Stimulated activated CD4-positive, alpha-beta T cell treated with anti-CD3 and anti-CD28 coated beads, Interleukin-12 subunit alpha, Interleukin-12 subunit beta, amount 100 ng/mL, for 4 hours (primary cell): ENCODE measurements at places on chromosomes 3 and 15.

DNA sequence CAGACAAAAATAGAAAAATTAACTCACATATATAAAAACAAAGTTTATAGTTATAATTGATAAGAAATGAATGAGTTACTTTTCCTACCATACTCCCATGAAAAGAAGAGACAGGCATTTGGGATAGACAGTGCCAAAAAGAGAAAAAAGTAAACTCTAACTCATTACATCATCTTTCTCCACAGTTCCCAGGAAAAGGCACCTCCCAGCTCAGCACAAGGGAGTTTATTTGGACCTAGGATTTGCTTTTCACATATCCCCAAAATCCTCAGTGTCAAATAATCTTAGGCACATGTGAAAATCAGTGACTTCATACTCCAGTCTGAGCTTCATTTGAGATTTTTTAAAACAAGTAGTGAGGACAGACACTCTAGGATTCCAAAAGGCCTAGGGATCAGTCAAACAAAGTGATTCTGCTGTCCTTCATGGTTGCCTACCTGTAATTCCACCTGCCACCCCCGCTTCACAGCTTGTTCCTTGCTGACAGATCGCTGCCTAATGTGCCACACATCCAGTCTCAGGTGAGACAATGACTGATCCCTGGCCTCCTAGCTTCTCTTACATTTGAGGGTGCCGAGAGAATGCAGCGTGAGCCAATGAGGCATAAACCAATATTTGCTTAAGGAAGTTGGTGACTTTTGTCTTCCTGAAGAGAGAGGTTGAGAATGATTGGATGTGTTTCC is 573.7 kb downstream of the TBL1XR1 start:
- no peak for DNase-seq

- DNase-seq, result no peak
Measured at GRCh38 chr3:178948546-178948945, 123.1 kb downstream of the ZMAT3 start.

DNA sequence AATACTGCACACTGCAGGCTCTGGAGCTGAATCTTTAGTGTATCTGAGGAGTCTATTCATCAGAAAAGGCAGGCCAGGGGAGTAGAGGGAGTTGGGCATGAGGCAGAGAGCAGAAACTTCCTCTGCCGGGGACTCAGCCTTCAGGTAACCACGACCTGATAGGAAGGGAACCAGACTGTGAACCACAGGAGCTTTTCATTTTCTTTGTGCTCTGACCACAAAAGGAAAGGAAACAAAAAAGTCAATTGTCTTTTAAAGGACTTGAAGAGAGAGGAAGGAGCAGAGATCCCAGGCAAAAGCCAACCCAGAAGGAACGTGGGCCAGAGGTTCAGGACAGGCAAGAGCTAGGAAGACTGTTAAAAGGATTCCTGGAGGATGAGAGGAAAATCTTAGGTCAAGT is 573.3 kb downstream of the EPHB1 start:
- DNase-seq, result no peak

GRCh38 chr3:105354429-105354828 is 12.3 kb upstream of the ALCAM start:
- no peak for DNase-seq

DNA sequence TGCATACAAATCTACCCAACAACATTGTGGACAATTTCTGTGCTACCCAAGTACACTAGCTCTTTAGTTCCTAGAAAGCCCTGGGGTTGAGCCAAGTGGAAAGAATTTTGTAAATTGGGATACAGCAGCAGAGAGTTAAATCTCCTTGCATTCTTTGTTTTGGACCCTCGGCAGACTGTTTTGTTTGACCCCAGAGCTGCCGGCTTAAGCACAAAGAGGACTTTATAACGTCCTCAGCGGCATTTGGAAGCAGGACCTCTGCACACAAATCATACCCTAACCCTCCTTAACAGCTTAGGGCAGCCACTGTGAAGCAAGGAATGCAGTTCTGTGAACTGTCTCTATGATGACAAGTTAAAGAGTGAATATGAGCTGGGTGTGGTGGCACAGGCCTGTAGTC is 415.3 kb downstream of the CNTN4 start:
- DNase-seq, result no peak

GRCh38 chr3:159910991-159911663 is 77.5 kb upstream of the IL12A start:
- DNase-seq, result no peak

DNA sequence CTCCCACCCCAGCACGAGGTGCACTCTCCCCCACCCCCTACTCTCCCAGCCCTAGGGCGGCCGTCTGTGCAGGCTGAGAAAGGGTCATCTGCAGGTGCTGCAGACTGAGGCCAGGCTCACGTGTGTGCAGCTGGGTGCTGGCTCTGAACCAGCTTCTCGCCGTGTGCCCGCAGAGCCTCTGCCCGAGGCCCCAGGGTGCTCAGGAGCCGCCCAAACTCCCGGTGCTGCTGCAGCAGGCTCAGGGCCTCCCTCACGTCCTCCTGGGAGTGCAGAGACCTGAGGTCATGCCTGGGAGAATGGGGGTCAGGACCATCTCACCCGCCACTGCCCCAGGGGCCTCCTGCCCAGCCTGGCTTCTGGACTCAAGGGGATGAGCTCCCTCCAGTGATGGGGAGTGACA is 17.2 kb downstream of the SPTBN5 start:
- DNase-seq, result no peak

GRCh38 chr3:38210141-38210757 is 44.9 kb downstream of the OXSR1 start:
- DNase-seq, result no peak

- no peak for DNase-seq
Measured at GRCh38 chr15:92662762-92663161, 7.2 kb upstream of the FAM174B start.

GRCh38 chr3:130971208-130971607 is 55.4 kb downstream of the ASTE1 start:
- no peak for DNase-seq

- no peak for DNase-seq
Measured at GRCh38 chr3:112477891-112478290, 21.4 kb downstream of the BTLA start.

DNA sequence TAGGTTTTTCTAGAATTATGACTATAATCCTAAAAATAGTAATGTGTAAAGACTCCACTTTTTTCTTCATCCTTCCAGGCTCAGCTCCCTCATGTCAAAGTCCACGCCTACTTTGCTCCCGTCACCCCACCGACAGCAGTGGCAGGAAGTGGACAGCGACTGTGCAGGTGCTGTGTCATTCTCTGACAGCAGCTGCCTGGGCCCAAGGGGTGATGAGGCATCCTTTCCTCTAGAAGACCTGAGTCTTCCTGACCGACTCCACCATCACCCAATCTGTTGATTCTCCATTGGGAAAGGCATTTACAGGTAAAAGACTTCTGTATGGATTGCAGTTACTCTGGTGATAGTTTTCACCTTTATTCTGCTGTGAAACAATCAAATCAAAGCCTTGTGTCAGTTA is 54.8 kb downstream of the UBP1 start:
- peak; percentile 30 for DNase-seq

- no peak for DNase-seq
Measured at GRCh38 chr3:186097663-186098451, 11.0 kb downstream of the ETV5 start.

- DNase-seq, result no peak
Measured at GRCh38 chr3:172259111-172259541, 189.1 kb downstream of the GHSR start.

DNA sequence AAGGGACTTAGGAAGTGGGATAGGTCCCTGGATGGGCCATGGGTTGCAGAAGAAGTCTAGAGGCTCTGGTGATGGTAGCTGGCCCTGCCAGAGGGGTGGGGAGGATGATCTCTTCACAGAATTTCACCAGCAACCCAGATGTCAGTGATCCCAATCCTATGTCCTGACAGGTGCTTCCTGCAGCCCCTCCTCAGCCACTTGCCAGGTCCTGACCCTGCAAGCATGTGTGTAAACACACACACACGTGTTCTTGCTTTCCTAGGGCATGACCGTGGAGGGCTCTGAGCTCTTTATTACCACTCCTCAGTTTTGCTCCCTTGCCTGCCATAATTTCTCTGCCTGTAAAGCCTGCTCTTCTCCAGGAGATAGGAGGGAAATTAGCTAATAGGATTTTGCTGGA is 12.5 kb downstream of the TEX264 start:
- DNase-seq, result no peak

- no peak for DNase-seq
Measured at GRCh38 chr3:177231242-177231641, 34.0 kb upstream of the TBL1XR1 start.

- no peak for DNase-seq
Measured at GRCh38 chr15:66872405-66872804, 170.4 kb downstream of the SMAD6 start.
